CD4-positive, alpha-beta T cell treated with Interleukin-15 for 1 hour (primary cell): ENCODE measurements at places on chromosomes 6 and 20.

DNA sequence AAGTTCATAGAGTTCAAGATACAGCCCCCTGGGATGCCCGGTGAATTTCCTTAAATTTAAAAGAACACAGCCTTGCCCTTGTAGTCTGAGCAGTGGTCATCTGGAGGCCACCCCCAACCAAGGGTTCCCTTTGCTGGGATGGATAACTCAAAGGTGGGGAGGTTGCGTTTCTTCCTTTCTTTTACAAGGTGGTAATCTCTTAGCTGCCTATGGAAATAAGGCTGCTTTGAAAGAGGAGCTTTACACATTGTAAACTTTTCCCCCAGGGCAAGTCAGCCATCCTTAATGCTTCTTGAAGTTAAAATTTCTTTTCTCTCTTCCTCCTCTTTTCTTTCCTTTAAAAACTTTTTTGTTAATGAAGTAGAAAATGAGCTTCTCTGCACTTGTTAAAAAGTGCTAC, 71.2 kb upstream of the PRDM1 start:
- DNase-seq = no peak

- DNase-seq = no peak
These were observed 959.0 kb downstream of the GRIK2 start for GRCh38 chr6:102352552-102352951.

GRCh38 chr6:135658481-135658880, 160.9 kb upstream of the AHI1 start:
- DNase-seq = no peak

DNA sequence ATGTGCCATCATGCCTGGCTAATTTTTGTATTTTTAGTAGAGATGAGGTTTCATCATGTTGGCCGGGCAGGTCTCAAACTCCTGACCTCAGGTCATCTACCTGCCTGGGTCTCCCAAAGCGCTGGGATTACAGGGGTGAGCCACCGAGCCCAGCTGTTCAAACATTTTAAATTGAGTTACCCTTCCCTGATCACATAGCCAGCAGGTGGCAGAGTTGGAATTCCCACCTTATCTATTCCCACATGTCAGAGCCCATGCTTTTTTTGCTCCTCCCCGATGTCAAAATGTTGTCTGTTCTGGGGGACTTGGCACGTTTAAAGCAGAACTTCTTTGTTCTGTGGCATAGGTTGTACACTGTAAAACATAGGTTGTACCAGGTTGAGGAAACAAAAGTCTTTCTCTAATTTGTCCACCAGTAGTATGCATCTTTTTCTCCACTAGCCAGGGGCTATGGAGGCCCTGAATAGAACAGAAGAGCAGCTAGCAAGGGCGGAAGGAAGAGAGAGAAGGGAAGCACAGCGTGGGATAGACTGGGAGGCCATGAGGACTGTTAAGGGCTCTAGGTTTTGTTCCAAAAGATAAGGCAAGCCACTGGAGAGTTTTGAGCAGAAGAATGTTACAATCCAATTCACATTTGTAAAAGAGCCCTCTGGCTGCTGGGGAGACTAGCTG, 7.3 kb upstream of the LBP start:
- DNase-seq = no peak

GRCh38 chr20:44596010-44596409, 13.6 kb downstream of the PKIG start:
- DNase-seq = no peak

DNA sequence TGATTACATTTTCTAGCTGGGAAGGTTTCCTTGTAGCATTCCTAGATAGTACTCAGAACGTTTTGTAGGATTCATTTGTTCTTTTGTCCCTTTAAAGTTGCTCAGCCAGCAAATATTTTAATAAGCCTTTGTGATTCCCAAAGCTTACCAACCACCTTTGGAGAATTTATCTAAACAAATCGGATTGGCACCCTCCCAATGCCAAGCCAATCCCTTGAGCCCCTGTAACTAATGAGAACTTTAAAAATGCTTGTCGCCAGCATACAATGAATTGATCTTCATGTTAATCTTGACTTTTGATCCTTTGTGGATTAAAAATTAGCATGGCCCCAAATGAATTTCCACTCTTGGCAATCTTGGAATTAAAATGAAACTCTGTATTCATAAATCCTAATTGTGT, 559.5 kb downstream of the UTRN start:
- no peak for DNase-seq

DNA sequence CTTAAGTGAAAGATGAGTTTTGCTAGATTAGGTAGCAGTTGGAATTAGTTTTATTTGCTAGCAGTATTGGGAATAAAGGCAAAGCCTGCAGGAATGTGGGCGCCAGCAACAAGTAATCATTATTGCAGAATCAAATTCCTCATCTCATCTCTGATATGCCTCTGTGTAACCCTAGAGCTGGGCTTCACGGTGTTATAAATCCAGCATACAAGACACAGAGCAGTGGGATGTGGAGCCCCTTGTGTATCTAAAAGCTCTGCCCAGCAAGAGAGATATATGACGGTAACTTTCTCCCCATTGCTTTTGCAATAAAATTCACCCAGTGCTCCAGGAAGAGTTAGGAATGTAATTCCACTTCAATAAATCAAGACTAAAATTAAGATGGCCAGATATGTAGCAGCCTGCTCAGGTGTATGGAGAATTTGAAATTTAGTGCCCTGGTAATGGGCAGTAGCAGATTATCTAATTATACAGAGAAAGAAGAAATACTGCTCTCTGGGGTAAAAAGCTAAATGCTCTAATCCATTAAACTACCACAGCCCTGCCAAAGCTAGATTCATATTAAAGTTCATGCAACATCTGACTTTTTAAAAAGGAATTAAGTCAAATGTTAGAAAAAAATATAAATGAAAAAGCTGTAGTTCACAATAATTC, 5.6 kb upstream of the BLOC1S5 start:
- no peak for DNase-seq

DNA sequence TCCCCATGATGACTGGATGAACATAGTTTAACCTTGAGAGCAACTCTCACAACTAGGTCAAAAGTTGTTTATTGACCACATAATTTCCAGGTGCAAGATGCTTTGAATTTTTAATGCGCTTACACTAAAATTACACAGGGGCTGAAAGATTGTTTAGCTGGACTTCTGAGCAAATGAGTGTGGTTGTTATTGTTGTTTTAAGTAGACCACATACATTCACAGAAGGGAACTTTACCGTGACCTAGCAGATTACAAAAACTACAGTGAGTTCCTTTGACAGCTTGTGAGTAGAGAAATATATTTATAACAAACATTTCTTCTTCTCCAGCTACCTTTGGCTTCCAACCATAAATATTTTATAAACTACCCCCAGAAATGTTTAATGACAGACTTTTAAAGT, 178.9 kb downstream of the UST start:
- no peak for DNase-seq
